Right hindlimb (tissue), 1 donor: ENCODE measurements at places on chromosomes 1 and 21.
A peak's percentile ranks its signal among the peaks of the same experiment; 100 is the strongest.

DNA sequence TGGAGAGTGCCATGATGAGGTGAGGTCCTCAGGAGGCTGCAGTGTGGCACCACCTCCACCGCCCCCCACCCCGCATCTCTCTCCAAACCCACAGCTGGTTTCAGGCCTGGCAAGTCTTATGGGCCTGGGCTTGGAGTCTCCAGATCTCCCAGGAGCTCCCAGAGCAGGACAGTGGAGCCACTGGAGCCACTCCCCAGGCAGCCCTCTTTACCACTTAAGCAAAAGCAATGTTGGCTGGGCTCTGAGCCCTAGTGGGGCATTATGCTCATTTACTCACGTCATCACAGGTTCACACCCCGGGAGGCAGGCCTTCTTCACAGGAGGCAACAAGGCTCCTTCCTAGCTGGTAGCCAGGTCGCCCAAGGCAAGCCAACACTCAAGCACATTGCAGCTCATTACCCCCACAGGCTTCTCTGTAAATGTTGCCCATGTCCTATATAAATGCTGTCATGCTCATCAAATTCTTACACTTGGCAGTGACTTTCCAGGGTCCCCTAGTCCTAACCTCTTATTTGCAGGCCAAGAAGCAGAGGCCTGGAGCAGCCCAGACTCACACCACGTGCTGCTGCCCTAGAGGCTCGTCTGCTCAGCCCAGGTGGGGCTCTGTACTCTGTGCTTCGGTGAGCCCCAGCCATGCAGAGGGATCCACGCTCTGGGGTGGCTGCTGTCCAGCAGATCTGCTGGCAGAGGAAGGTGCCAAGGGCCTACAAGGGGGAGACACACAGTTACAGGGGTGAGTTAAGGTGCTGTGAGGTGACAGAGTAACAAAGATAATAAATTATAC, 459.3 kb downstream of the MATN1 start:
- DNase-seq, result no peak

GRCh38 chr1:224058303-224058702, 55.6 kb upstream of the FBXO28 start:
- no peak for DNase-seq

GRCh38 chr1:221419513-221420095, 322.3 kb downstream of the DUSP10 start:
- DNase-seq, result no peak

DNA sequence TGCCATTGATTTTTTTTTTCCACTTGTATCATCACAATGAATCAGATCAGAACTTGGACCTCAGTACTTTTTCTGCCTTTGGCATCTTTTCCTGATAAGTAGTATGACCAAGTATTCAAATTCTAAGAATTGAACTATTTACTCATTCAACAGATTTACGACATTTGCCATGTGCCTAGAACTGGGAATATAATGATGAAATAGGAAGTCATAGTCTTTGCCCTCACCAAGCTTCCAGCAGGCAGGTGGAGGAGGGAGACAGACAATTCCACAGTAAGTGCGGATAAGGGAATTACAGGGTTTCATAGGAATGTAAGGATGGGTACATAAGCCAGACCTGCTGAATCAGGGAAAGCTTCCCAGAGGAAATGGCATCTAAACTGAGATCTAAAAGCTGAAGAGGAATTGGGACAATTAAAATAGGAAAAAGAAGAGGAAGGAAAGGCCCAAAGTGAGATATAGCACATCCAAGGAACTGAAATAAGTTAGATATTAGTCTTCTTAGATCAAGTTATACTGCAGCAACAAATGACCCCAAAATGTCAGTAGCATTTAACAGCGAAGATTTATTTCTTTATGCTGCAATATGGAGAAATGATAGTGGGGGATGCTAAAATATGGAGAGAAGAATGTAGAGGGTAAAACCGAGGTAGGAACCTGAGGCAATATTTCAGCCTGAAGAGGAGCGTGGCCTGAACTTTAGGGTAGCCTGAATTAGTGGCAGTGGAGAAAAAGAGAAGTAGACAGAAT, 5.3 kb upstream of the DDX59 start:
- DNase-seq, result no peak

DNA sequence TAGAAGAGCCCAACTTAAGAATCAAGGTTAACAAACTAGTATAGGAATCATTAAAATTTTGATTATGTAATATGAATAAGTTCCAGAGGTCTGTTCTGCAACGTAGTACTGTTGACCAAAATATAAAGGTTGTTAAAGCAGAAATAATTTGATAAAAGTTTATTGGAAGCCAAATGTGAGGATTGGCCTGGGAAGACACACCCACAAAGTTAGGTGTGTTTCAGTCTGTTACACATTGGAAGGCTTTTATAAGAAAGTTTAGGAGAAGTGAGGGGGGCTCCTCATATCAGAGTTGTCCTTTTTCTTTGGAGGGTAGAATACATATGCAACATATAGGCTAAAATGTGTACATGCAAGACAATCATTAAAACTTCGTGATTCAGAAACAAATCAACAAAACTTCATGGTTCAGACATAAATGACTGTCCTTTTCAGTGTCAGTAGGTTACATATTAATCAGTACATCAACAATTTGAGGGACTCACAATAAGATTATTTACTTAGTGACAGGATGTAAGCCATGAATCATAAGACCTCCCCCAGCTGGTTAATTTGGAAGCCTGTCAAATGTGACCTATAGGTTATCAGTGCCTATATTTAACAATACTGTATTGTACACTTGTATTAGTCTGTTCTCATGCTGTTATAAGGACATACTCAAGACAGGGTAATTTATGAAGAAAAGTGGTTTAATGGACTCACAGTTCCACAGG, 245.0 kb upstream of the B3GALT2 start:
- DNase-seq, result no peak

- no peak for DNase-seq
These were observed 49.6 kb downstream of the UBE2T start for GRCh38 chr1:202291961-202292712.

- peak; percentile 67 for DNase-seq
These were observed 60.3 kb upstream of the KRTAP19-8 start for GRCh38 chr21:31098576-31099005.

DNA sequence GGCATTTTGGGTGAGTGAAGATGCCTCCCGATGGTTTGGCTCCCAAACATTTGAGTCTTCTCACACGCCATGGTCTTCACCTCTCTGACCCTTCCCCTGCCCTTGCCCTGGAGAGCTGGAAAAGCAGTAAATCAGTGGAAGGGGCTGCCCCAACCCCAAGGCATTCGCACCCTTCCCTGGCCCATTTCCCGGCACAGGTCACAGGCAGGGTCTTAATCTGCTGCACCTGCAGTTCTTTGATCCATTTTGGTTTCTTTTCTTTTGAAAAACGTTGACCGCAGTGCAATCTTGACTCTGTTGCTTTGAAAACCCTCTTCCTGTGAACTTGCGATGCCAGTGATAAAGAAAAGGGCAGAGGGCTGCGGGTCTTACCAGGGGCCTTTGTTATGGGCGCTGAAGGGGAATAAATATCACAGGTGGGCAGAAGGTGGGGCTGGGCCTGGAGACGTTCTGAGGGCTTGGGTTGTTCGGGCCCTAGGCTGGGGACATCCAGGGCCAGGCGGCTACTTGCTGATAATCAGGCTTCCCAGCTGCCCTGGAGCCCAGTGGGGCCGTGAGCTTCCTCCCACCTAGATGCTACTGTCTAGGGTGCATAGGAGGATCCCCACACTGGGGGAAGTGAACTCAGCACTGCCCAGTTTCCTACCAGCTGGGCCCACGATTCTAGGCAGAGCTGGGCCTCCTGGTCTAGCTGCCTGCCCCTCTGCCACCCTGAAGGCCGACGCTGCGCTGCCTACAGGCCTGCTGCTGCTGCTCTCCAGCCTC, 38.6 kb upstream of the EPS8L3 start:
- DNase-seq, result no peak

DNA sequence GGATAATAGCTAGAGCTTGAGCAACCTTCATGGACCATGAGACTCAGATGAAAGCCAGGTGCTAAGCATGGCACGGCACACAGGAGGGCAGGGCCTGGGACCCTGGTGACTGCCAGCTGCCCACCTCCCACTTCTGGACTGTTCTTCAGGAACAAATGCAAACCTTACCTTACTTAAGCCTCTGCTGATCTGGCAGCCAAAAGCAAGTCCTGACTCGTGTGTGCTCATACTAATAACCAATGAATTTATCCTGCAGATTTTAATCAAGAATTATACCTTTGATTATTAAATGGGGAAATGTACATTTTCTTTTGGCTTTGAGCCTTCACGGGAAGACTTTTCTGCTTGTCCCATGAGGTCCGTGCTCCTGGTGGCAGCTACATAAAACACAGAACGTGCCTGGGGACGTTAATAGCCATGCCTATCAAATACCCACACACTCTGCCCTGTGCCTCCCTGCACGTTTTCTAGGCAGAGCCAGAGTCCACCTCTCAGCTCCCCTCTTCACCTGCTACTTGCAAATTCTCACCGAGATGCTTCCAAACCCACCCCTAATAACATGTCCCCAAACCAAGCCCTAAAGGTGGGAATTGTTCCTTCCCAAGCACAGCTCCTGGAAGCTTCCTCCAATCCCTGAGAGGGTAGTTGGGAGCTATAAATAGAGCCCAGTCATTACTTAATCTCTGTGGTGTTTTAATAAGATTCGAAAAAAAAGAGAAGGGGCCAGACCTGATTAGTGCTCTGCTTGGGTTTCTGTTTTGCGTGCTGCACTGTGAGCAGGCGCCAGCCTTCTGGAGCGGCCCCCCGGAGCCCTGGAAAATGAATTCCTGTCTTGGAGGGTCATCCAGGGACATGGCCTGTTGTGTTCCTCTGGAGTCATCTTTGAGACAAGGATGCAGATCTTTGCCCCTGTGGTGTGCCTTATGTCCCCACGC, 33.5 kb downstream of the SLC1A7 start:
- DNase-seq, result no peak

DNA sequence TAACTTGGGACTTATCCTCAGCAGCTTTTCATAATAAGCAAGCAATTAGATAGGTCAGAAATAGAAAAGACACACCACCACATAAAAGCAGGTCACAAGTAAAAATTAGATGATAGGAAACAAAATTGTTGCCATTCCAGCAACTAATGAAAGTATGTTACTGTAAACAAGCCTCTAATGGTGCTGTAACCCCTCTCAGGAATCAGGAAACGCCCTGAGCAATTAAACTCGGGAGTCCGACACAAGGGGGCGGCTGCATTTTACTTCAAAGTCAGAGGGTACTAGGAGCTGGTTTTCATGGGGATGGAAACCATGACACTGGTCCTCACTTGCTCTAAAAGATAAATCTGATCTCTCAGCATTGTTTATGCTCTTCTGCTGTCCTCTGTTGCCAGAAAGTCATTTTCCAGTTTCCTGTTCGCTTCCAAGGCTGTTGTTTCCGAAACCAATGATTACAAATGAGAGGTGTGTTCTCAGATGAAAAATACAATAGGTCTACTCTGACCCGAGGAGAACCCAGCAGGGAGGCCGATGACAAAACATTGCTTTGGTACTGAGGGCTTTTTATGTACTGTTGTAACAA, 93.4 kb downstream of the TGFBR3 start:
- DNase-seq, result peak; percentile 20

- DNase-seq, result no peak
These were observed 19.0 kb downstream of the BCAR3 start for GRCh38 chr1:93662481-93663207.
